Natural killer cell (primary cell): ENCODE measurements at places on chromosomes 2 and 18. TPM values are rescaled to one million over a fixed set of nuclear protein-coding genes. Genes with fewer than 3 reads are reported as not detected.
A peak's percentile ranks its signal among the peaks of the same experiment; 100 is the strongest.

DNA sequence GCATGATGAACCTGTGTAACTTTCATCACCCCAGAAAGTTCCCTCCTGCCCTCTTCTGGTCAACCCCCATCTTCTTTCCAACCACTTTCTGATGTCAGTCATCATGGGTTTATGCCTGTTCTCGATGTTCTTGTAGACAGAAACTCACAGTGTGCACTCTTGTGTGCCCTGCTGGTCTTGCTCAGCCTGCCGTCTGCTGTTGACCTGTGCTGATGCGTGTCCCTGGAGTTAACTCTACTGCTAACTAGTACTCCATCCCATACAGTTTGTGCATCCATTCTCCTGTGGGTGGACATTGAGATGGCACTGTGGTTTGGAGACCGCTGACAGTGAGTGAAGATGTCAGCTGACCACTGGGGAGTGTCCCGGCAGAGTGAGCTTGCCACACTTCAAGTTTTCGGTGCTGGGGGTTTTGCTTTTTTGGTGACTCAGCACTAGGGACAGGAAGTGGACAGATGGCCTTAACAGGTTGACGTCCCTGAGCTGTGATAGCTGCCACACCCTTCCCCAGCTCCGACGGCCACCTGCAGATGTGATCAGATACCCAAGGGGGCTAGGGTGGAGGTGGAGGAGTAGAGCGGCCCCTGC lies 14.8 kb downstream of the KLHL29 start:
- DNase-seq: peak; percentile 10
- no peaks in the 10 kb centered on the region for H3K36me3 ChIP-seq
- no peak overlapping the region for H3K27ac ChIP-seq
- H3K4me3 ChIP-seq: no peak overlapping the region
- no peaks in the 10 kb centered on the region for H3K27me3 ChIP-seq
- H3K4me1 ChIP-seq: no peaks in the 10 kb centered on the region

- H3K27me3 ChIP-seq: no peaks in the 10 kb centered on the region
- no peak overlapping the region for H3K27ac ChIP-seq
- no peak overlapping the region for H3K4me3 ChIP-seq
- no peaks in the 10 kb centered on the region for H3K36me3 ChIP-seq
Measured at GRCh38 chr2:179890666-179891065, 29.3 kb upstream of the ZNF385B start.

- no peak for DNase-seq
- H3K27ac ChIP-seq: no peak overlapping the region
- H3K27me3 ChIP-seq: peaks cover 16% of the 10 kb centered on the region
Measured at GRCh38 chr2:134717286-134718022, 1.3 kb downstream of the TMEM163 start.

Gene MOGAT1
- not detected for total RNA-seq

DNA sequence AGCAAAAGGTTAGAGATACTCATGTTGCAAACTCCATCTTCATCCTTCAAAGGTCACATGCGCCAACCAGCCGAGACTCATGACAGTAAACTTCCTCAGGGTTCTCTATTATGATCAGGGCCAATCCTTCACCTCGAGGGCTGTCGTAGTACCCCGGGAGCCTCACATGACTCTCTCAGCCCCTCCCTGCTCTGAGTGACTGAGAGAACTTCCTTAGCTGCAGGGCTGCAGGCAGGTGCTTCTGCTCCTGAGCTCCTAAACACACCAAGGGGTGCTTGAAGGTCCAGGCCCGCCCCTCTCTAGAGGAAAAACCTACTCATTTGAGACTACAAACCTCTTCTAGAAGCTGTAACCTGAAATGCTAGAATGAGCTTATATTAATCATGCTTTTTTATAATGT lies 48.2 kb downstream of the LONRF2 start:
- peaks cover 3% of the 10 kb centered on the region for H3K4me1 ChIP-seq
- no peak overlapping the region for H3K27ac ChIP-seq
- no peaks in the 10 kb centered on the region for H3K36me3 ChIP-seq
- H3K4me3 ChIP-seq: no peak overlapping the region
- H3K27me3 ChIP-seq: no peaks in the 10 kb centered on the region
- no peak for DNase-seq

Gene UBXN2A
- total RNA-seq: 14.7 TPM

- no peak for DNase-seq
- no peaks in the 10 kb centered on the region for H3K27me3 ChIP-seq
- H3K4me3 ChIP-seq: no peak overlapping the region
- no peaks in the 10 kb centered on the region for H3K4me1 ChIP-seq
- peaks cover 75% of the 10 kb centered on the region for H3K36me3 ChIP-seq
- no peak overlapping the region for H3K27ac ChIP-seq
Measured at GRCh38 chr2:37052600-37053332, 31.4 kb downstream of the HEATR5B start.

- peaks cover 18% of the 10 kb centered on the region for H3K36me3 ChIP-seq
- DNase-seq: no peak
- H3K4me3 ChIP-seq: no peak overlapping the region
- no peaks in the 10 kb centered on the region for H3K27me3 ChIP-seq
- H3K27ac ChIP-seq: no peak overlapping the region
Measured at GRCh38 chr2:231111987-231112386, 12.9 kb downstream of the HTR2B start.

DNA sequence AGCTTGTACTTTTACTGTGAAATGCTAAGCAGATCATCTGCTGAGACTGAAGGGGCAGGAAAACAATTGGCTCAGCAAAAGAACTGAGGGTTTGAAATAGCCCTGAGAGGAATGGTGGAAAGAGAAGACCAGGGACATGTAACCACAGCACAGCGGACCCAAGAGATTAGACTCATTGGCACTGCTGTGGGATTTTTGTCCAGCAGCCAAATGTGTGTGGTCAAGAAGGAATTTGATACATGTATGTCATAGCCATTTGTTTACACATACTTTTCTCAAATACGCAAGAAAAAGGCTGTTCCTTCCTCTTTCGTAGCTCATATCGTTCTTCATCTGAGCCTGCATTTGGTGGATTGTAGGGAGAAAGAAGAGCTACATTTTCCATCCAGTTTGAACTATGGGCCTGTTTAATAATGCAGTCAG lies 73.8 kb downstream of the TRABD2A start:
- no peak overlapping the region for H3K4me3 ChIP-seq
- H3K27me3 ChIP-seq: no peaks in the 10 kb centered on the region
- no peaks in the 10 kb centered on the region for H3K36me3 ChIP-seq
- no peak overlapping the region for H3K27ac ChIP-seq

GRCh38 chr2:16081316-16082200 lies 141.2 kb downstream of the MYCN start:
- no peaks in the 10 kb centered on the region for H3K36me3 ChIP-seq
- DNase-seq: no peak
- H3K4me3 ChIP-seq: no peak overlapping the region

- no peaks in the 10 kb centered on the region for H3K36me3 ChIP-seq
- peak overlapping the region; percentile 79 for H3K27ac ChIP-seq
- DNase-seq: peak; percentile 22
- peaks cover 34% of the 10 kb centered on the region for H3K4me1 ChIP-seq
- H3K27me3 ChIP-seq: no peaks in the 10 kb centered on the region
Measured at GRCh38 chr2:134119117-134119712, 134.7 kb upstream of the MGAT5 start.

DNA sequence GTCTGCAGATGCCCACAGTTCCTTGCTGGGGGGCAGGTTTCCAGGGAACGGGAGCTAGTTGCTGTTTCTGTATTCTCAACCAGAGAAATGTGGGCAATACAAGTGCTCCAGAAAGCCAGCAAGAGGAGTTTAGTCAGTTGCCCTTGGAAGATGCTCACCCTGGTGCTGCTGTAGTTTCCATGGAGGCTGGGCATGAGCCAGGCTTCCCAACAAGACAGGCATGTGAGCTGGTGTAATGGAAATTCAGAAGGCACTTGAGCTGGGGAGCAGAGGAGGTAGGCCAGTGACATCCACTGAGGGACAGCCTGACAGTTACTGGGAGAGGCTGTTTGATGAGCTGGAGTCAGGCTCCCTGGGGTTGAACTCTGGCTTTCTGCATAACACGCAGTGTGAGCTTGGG lies 7.7 kb downstream of the HK2 start:
- H3K27me3 ChIP-seq: no peaks in the 10 kb centered on the region
- no peak overlapping the region for H3K27ac ChIP-seq
- peaks cover 29% of the 10 kb centered on the region for H3K4me1 ChIP-seq
- no peak overlapping the region for H3K4me3 ChIP-seq
- DNase-seq: no peak
